CD4-positive, alpha-beta T cell treated with Interleukin-17A for 4 hours (primary cell): ENCODE measurements at places on chromosomes 5 and 9.

GRCh38 chr5:36734422-36734821 lies 128.0 kb downstream of the SLC1A3 start:
- peak; percentile 14 for DNase-seq

- DNase-seq = no peak
These were observed 1076.3 kb downstream of the PTPRD start for GRCh38 chr9:9536523-9536922.

GRCh38 chr5:88743231-88743834 lies 139.7 kb downstream of the MEF2C start:
- DNase-seq = no peak

DNA sequence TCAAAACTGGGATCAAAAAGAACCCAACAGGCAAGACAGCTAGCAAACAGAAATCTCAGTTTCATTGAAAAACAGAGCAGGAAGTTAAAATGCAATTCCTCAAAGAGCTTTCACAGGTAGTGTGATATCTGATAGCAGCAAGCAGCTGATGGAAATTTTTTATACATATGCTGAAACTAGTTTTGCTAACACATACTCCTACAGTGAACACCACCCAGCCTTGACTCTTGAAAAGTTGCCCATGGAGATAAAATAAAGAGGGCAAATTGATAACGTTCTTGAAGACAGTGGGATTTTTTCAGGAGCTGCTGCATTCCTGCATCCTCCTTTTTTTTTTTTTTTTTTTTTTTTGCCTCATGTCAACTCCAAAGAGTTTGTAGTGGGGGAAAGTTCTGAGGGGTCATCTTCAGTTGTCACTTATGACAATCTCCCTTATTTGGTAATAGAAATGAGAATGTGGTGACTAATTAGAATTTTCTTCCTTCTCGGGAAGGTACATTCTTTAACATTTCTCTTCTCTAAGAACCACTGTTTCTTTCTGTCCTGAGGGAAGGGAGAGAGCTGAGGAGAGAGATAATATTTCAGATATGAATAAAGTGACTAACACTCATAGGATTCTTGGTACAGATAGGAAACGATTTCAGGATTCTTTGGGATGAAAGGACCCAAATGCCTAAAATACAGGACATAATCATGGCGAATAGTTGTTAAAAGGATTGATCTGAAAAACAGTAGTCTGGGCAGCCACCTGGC lies 24.6 kb downstream of the SH3RF2 start:
- DNase-seq = no peak

DNA sequence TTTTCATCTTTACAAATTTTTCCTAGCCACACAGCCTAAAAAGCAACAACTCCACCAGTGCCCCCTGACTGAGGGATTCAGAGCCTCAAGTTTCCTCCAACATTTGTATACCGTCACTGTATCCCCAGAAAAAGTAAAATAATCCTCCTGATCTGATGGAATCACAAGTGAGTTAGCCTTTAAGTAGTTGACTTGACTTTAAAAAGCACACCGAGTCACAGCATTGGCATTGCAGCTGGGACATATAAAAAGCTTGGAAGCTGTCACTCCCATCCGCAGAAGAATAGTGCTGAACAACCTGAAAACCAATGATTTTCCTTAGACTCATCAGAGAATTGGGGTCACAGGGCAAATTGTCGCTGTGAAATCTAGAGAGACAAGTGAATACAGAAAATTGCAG lies 41.6 kb upstream of the FBN2 start:
- no peak for DNase-seq

DNA sequence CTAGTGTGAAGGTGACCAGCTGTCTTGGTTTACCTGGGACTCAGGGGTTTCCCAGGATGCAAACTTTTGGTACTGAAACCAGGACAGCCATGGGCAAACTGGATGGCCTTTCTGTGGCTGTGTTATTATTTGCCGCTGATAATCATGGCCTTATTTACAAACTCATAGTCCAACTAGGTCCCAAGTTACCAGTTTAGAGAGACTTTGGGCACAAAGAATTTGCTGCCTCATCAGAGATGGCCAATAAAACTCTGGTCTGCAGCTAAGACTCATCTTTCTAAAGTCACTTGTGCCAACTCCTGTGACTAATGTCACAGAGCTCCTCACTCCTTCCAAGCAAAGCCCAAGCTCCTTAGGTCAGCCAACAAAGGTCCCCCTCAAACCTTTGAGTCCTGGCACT lies 47.5 kb upstream of the PLPP6 start:
- no peak for DNase-seq

- DNase-seq = no peak
These were observed 4.3 kb downstream of the MRNIP start for GRCh38 chr5:179854356-179854755.

DNA sequence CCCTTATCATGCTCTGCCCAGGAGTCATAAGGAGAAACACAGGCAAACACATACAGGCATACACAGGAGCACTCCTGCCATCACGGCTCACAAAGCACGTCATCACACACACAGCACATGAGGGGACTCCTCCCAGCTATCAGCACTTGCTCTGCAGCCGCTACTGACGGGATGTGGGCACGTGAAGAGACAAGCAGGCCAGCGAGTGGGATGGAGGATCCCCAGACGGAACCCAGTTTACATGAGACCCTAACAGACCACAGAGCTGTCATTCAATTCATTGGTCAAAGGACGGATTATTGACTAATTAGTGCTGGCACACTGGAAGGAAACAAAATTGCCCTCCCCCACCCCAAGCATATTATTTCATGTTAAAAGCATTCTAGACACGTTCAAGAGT lies 53.6 kb downstream of the SEMA4D start:
- peak; percentile 75 for DNase-seq
